ENCODE measurements at places on chromosomes 11 and 22. TPM values are rescaled to one million over a fixed set of nuclear protein-coding genes. Genes with fewer than 3 reads are reported as not detected.

The MMP13 gene
- total RNA-seq: not detected

The ISX gene
- not detected for total RNA-seq

The MPPED2 gene
- total RNA-seq: 18.8 TPM

The FAM168A gene
- 34.0 TPM for total RNA-seq

The OR52A1 gene
- not detected for total RNA-seq

The VSTM5 gene
- not detected for total RNA-seq

The MAPK8IP2 gene
- total RNA-seq: 0.41 TPM

The CDC42EP1 gene
- total RNA-seq: 104 TPM

The OR51B2 gene
- total RNA-seq: not detected

The H19 gene
- 85.4 TPM for total RNA-seq

The NAALADL1 gene
- 25.8 TPM for total RNA-seq

The OR52H1 gene
- total RNA-seq: 0.81 TPM

The MYRF gene
- 5.1 TPM for total RNA-seq

The SHISAL1 gene
- total RNA-seq: 3.4 TPM

The RASSF10 gene
- not detected for total RNA-seq

The MS4A2 gene
- 5.9 TPM for total RNA-seq

The CBLIF gene
- total RNA-seq: 1.8 TPM

The EIF3D gene
- 141 TPM for total RNA-seq

The KRTAP5-10 gene
- total RNA-seq: not detected

The ARHGAP32 gene
- 13.8 TPM for total RNA-seq

The PKNOX2 gene
- total RNA-seq: 1.4 TPM

Measured in thoracic aorta (tissue), 2 donors.